Endodermal cell (in vitro differentiated cells): ENCODE measurements at places on chromosomes 4 and X. TPM values are rescaled to one million over a fixed set of nuclear protein-coding genes. Genes with fewer than 3 reads are reported as not detected.

GRCh38 chr4:139508581-139509237, 47.3 kb downstream of the SETD7 start:
- H3K36me3 ChIP-seq, result peaks cover 64% of the 10 kb centered on the region
- no peak overlapping the region for H3K27ac ChIP-seq

ETNPPL gene
- total RNA-seq, result 10.2 and 13.2 TPM in 2 replicates

- no peak overlapping the region for H3K4me3 ChIP-seq
- H3K36me3 ChIP-seq, result no peaks in the 10 kb centered on the region
- no peaks in the 10 kb centered on the region for H3K27me3 ChIP-seq
- H3K4me1 ChIP-seq, result no peaks in the 10 kb centered on the region
- no peak for DNase-seq
Measured at GRCh38 chrX:30483996-30484395, 93.6 kb downstream of the TASL start.

GRCh38 chr4:106266201-106266600, 49.8 kb downstream of the TBCK start:
- no peak for DNase-seq
- H3K27ac ChIP-seq, result no peak overlapping the region
- no peaks in the 10 kb centered on the region for H3K27me3 ChIP-seq
- H3K4me1 ChIP-seq, result no peaks in the 10 kb centered on the region
- no peak overlapping the region for H3K4me3 ChIP-seq

- H3K4me1 ChIP-seq, result no peaks in the 10 kb centered on the region
- no peaks in the 10 kb centered on the region for H3K36me3 ChIP-seq
- no peak overlapping the region for H3K27ac ChIP-seq
- no peak for DNase-seq
- no peaks in the 10 kb centered on the region for H3K27me3 ChIP-seq
Measured at GRCh38 chr4:160592258-160592657, 1489.4 kb downstream of the RAPGEF2 start.

DNA sequence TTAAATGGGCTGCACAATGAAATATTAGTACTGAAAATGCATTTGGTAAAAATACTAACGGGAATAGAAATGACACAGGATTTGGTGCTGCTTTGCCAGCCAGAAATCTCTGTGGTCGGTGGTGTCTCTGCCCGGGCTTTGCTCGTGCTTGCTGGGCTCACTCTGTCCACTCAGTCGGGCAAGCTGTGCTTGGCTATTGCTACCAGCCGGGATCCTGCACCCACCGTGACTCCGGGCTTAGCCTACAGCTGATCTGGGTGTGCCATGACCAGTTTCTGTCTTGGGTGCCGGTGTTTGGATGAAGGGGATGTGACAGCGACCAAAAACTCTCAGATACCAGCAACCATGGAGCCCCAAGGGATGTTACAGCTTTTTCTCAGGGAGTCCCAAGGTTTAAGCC, 487.7 kb downstream of the TECRL start:
- no peaks in the 10 kb centered on the region for H3K36me3 ChIP-seq
- DNase-seq, result no peak
- H3K27ac ChIP-seq, result no peak overlapping the region
- no peaks in the 10 kb centered on the region for H3K27me3 ChIP-seq
- no peaks in the 10 kb centered on the region for H3K4me1 ChIP-seq

DNA sequence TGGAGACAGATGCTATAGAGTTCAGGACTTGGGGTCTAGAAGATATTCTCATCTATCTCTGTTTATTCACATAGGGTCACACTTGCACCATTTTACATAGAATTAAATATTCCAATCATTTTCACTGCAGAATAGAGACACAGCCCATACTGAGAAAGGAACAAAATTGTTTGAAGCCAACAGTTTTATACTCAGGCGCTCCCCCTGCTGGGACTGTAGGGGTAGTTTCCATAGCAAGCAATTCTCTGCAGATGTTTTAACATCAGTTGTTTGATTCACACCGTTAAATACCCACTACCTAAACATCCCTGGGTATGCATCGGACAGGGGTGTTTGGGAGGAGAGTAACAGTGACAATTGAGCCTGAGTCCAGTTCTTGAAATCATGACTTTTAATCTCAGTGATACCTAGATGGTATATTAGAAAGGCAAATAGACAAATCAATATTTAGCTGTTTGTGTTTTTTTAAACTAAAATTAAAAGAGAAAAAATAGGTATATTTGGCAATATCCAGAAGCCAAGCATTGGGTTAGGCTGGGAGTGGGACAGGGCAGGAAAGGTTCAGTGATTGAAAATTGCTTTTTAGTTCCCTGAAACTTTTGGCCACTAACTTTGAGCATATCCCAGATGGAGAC, 33.8 kb downstream of the LONRF3 start:
- H3K27ac ChIP-seq, result no peak overlapping the region
- no peaks in the 10 kb centered on the region for H3K36me3 ChIP-seq
- no peaks in the 10 kb centered on the region for H3K4me1 ChIP-seq
- peak; percentile 61 for DNase-seq
- H3K27me3 ChIP-seq, result no peaks in the 10 kb centered on the region

DNA sequence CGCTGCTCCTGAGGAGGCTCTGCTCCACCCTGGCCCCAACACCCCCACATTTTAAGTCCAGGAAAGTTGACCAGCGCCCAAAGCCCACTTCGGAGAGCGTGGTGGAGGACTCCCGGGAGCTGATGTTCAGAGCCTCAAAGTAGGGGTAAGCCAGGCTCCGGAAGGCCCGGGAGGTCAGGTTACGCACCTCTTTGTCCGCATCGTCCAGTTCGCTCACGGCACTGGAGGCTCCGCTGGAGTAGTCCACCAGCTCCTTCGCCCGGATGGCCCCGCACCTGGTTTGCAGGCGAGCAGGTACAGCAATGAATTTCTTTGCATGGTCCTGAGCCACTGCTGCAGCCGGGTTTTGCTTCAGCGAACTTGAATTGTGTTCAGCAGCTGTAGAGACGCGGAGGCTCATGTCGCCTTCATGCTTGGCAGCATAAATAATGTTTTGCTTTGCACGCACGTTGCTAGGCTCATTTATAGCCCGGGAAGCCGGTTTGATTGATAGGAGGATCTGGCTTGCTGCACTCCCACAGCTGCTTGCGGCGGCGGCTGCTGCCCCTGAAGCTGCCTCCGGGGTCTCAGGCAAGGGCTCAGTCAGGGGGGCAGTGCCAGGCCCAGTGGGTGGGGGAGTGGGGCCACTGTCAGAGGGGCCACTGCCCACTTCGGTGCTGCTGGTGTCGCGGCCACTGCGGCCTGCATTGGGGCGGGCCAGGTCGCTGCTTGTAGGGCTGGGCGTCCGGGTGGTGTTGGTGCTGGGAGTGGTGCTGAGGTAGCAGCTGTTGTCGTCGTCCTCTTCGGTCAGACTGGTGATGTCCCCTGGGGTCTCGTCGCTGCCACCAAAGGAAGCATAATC, 4.8 kb downstream of the C4orf54 start:
- no peaks in the 10 kb centered on the region for H3K27me3 ChIP-seq
- H3K36me3 ChIP-seq, result no peaks in the 10 kb centered on the region
- DNase-seq, result no peak
- H3K4me1 ChIP-seq, result no peaks in the 10 kb centered on the region
- H3K27ac ChIP-seq, result no peak overlapping the region

TRPC3 gene
- 0.79 and 0.88 TPM in 2 replicates for total RNA-seq

GRCh38 chrX:155068165-155068564, 2.8 kb downstream of the CMC4 start:
- no peak overlapping the region for H3K27ac ChIP-seq
- no peaks in the 10 kb centered on the region for H3K4me1 ChIP-seq
- no peaks in the 10 kb centered on the region for H3K27me3 ChIP-seq
- H3K4me3 ChIP-seq, result no peak overlapping the region
- no peak for DNase-seq

GRCh38 chr4:82645936-82646565, 84.3 kb upstream of the TMEM150C start:
- no peak overlapping the region for H3K4me3 ChIP-seq
- H3K4me1 ChIP-seq, result no peaks in the 10 kb centered on the region
- no peak for DNase-seq
- H3K27ac ChIP-seq, result no peak overlapping the region
- no peaks in the 10 kb centered on the region for H3K36me3 ChIP-seq

DNA sequence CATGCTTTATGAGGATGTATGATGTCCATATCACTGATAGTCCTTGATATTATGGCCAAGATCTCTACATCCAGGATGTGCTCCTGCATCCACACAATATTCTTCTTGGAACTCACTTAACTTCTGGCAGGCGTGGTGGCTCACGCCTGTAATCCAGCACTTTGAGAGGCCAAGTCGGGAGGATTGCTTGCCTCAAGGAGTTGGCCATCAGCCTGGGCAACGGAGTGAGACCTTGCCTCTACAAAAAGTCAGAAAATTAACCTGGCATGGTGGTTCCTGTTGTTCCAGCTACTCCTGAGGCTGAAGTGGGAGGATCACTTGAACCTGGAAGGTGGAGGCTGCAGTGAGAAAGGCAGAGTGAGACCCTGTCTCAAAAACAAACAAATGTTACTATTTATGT, 2.3 kb upstream of the HNRNPD start:
- no peaks in the 10 kb centered on the region for H3K27me3 ChIP-seq
- H3K4me3 ChIP-seq, result peak overlapping the region; percentile 99
- no peak overlapping the region for H3K27ac ChIP-seq
- H3K4me1 ChIP-seq, result no peaks in the 10 kb centered on the region

- no peaks in the 10 kb centered on the region for H3K4me1 ChIP-seq
- H3K27ac ChIP-seq, result no peak overlapping the region
- no peaks in the 10 kb centered on the region for H3K27me3 ChIP-seq
- no peak for DNase-seq
- no peak overlapping the region for H3K4me3 ChIP-seq
Measured at GRCh38 chrX:46311581-46312120, 233.6 kb downstream of the ZNF674 start.

DNA sequence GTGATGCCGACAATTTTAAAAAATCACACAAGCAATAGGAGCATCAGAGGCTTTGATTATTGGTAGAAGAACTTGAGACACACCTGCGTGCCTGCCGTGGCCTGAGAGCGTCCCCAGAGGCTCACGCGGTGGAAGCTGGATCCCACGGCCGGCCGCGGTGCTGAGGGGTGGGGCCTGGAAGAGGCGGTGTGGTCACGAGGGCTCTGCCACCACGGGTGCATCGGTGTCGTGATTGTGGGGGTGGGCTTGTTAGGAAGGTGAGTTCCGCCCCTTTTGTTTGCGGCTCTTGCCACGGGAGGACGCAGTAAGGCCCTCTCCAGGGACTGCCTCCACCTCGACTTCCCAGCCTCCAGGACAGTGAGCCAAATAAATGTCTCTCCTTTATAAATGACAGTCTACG, 77.2 kb upstream of the ADRA2C start:
- no peak for DNase-seq
- no peak overlapping the region for H3K27ac ChIP-seq
- no peaks in the 10 kb centered on the region for H3K27me3 ChIP-seq

SLC6A14 gene
- total RNA-seq, result not detected in 2 replicates

DNA sequence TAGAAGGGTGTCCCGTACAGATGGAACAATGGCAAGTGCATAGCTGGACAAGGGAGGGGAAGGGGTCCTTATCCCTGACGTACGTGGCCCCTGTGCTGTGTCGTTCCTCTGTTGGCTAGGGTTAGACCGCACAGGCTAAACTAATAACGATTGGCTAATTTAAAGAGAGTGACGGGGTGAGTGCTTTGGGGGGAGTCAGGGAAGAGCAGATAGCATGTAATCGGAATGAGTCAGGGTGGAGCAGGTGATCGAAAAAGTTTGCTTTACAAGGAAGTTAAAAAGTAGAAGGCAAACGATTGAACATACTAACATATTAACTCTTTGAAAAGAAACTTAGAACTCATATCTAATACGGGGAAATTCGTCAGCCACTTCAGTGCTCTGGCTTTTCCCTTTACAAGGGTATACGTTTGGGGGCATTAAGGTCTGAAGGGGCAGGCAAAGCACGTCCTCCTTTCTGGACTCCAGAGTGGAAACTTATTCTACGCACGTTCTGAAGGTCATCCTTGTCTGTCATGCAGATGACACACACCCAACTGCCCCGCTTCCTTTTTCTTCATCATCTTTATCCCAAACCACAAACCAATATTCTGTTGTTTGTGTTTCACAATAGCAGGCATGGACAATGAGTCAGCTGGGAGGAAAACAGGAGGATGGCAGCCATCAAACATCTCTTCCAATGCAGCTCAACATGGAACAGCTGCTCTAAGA, 10.2 kb upstream of the CRLF2 start:
- no peaks in the 10 kb centered on the region for H3K4me1 ChIP-seq
- DNase-seq, result no peak
- no peaks in the 10 kb centered on the region for H3K36me3 ChIP-seq
- no peak overlapping the region for H3K27ac ChIP-seq

GRCh38 chr4:40193016-40193571, 3.7 kb upstream of the RHOH start:
- no peak overlapping the region for H3K4me3 ChIP-seq
- H3K4me1 ChIP-seq, result peaks cover 11% of the 10 kb centered on the region
- no peak for DNase-seq
- H3K27ac ChIP-seq, result no peak overlapping the region
- no peaks in the 10 kb centered on the region for H3K36me3 ChIP-seq

- no peaks in the 10 kb centered on the region for H3K27me3 ChIP-seq
- no peak for DNase-seq
- no peak overlapping the region for H3K27ac ChIP-seq
- no peaks in the 10 kb centered on the region for H3K4me1 ChIP-seq
Measured at GRCh38 chr4:150964754-150965153, 50.3 kb downstream of the LRBA start.

CLCN5 gene
- 10.4 and 12.9 TPM in 2 replicates for total RNA-seq

DNA sequence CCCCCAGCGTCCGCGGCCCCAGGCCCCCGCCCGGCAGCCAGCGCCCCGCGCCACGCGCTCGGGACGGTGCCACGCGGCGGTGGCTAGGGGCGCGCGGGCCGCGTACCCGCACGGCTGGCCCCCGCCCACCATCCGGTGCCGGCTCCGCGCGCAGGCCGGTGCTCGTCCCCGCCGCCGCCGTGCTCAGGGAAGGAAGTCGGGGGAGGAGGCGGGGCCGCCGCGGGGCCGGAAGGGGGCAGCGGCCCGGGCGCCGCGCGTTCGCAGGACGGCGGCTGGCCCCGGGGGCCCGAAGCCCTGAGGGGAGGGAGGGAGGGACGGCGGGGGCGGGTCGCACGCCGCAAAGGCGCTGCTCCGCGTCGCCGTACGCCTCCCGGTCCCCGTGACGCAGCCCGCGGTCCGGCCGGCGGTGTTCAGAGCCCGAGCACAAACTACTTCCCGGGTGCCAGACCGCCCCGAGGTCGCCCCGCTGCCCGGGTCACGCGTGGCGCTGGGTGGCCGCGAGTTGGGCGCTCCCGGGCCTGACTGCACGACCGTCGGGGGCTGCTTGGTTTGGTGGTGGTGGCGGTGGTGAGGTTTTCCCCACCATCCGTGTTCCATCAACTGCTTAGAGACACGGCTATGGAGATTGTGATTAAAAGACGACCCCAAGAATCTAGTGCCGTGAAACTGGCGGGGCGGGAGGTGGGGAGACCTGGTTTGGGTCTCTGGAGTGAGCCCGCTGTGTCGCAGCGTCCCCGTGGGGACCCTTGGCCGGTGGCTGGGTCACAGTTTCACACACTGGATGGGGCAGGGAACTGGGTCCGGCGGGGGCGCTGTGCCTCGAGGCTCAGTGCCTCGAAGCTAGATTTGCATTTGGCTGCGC, at the start of gene DCTD:
Gene DCTD (minus strand): TSS at position 205 of the 862 bp plus-strand sequence. CDS start 1,818 bp downstream, outside the sequence.
- peak; percentile 88 for DNase-seq
- H3K4me1 ChIP-seq, result peaks cover 4% of the 10 kb centered on the region
- H3K36me3 ChIP-seq, result peaks cover 27% of the 10 kb centered on the region
- H3K4me3 ChIP-seq, result peak within 1 kb of the TSS; percentile 83

GRCh38 chr4:34629451-34629850, 1614.9 kb downstream of the ARAP2 start:
- DNase-seq, result no peak
- no peak overlapping the region for H3K27ac ChIP-seq
- no peaks in the 10 kb centered on the region for H3K4me1 ChIP-seq
- no peak overlapping the region for H3K4me3 ChIP-seq

- H3K27me3 ChIP-seq, result no peaks in the 10 kb centered on the region
- H3K4me3 ChIP-seq, result no peak overlapping the region
Measured at GRCh38 chr4:87258677-87259076, 38.3 kb upstream of the KLHL8 start.
